ENCODE measurements at places on chromosomes 6 and 20.

- DNase-seq, result no peak
Observed at GRCh38 chr6:125533710-125534397, 215.6 kb upstream of the HEY2 start.

GRCh38 chr6:137349856-137350830, 131.0 kb upstream of the IFNGR1 start:
- no peak for DNase-seq

DNA sequence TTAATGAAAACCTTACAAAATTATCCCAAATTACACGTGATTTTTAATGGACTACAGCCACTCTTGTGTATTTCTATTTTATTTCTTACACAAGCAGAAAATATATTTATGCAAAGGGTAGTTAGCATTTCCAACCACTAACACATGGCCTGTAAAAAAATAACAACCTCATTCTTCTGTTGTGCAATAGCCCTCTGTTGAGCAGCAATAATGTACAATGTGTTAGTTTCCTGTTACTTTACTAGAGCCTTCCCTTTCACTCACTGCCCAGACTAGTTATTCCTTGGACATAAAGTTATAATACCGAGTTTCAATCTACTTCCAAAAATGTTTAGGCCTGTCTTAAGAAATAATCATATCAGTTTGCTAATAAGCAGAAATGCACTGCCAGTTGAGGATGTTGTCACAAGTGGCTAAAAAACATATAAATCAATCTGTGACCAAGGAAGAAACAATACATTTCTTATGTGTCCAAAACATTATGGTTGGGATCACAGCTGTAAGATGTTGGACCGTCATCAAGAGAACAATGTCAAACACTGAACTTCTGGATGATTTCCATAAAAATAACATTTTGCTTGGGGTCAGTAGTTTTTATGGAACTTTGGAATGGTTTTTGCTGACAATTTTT, 73.6 kb upstream of the RNF146 start:
- DNase-seq, result no peak

GRCh38 chr20:51036827-51037531, 14.1 kb upstream of the KCNG1 start:
- no peak for DNase-seq

DNA sequence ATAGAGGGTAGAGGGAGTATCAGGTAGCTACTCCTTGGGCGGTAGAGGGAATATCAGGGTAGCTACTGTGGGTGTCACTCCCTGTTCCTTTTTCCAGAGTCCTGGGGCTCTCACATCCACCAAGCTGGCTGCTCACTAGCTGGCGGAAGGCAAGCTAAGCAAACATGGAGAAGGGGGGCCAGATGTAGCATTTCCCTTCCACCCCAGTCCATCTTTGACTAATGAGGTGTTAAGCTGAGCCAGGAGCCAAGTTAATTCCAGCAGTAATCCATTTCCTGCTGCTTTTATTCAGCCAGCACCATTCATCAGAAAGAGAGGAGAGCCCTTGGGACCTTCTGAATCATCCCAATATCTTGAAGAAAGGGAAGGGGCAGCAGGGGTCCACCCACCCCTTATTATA, 330.0 kb downstream of the ZFAND3 start:
- no peak for DNase-seq

DNA sequence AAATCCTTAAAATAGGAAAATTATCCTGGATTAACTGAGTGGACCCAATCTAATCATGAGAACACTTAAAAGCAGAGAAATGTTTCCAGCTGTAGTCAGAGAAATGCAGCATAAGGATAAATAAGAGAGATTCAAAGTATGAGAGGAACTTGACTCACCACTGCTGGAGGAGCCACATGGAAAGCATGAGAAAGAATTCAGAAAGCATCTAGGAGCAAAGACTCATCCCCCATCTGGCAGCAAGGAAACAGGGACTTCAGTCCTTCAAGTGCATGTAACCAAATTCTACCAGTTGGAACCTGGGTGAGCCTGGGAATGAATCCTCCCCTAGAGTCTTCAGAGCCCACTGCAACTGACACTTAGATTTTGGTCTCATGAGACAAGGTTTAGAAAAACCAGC, 33.7 kb downstream of the RNF146 start:
- no peak for DNase-seq

DNA sequence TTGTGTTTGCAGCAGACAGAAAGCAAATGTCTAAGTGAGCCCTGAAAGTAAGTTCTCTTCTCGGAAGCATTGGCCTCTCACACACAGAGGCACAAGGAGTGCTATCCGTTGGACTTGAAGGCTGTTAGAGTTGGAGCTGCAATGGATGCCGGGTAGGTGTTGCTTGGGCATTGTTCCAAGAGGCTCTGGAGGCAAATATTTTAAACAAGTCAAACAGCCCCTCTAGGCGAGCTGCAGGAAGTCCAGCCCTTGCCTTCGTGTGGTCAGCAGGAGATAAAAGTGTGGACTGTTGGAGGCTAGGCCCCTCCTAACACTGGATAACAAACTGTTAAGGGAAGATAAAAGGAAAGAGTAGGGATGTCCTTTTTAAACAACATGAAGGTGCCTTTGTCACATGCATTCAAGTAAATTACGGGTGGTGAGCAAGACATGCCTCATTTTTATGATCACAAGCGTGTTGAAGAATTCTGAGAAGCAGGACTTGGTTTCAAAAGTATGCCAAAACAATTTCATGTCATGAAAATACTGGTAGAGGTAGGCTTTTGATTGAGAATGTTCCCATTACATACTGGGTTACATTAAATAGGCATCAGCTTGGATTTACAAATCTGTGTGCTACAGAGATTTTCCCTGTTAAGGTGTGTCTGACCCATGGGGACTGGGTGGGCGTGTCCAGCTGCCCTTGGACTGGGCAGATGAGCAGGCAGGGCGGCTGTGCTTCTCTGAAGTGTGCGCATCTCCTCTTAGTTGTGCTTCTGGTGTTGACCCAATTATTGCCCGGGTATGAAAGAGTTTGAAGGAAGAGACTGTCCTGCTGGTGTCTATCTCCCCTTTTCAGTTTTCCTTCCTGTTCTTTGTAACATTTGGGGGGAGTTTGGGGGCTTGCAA, 57.5 kb downstream of the RREB1 start:
- DNase-seq, result no peak

All from SIG-M5 (cell line).